Esophagus squamous epithelium (tissue), 5 donors: ENCODE measurements at places on chromosomes 1 and 21.

GRCh38 chr1:26684763-26685508, 10.9 kb upstream of the ARID1A start:
- DNase-seq: no peak

GRCh38 chr1:32933742-32934322, 30.8 kb downstream of the RNF19B start:
- DNase-seq: no peak

DNA sequence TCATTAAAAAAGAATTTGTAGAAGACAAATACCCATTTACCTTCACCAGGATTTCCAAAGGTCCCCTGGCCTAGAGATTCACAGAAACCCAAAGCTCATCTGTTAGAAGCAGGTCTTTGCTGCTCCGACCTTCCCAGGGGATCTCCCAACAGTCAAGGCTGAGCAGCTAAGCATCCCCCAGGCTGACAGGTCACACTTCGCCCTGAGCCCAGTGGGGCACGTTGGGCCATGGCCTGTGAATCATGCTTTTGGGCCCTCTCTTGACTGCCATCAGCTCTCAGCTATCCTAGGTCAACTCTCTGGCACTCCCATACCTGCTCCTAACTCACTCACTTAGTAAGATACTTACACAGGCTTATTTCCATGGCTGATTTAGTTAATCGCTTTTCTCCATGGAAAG, 157.7 kb downstream of the DSCAM start:
- no peak for DNase-seq

GRCh38 chr1:2028870-2029560, 9.9 kb downstream of the GABRD start:
- no peak for DNase-seq

- DNase-seq: no peak
These were observed 35.9 kb downstream of the CFHR5 start for GRCh38 chr1:197013234-197013633.

DNA sequence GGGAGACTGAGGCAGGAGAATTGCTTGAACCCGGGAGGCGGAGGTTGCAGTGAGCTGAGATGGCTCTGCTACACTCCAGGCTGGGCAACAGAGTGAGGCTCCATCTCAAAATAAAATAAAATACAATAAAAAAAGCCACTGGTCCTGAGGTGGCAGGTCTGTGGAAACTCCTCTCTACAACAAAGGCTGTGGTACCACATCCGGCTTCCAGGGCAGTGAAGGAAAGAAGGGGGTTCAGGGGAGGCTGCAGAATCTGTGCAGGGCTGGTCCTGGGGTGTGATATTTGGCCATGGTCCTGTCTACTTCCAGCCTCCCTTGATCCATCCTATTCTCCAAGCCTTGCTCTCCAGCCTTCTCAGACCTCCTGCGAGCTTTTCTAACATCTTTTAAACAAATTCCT, 731 bp upstream of the ZNF683 start:
- DNase-seq: no peak
